ENCODE measurements at places on chromosomes 2 and 18.

GRCh38 chr2:13779996-13780395 is 852.5 kb upstream of the LRATD1 start:
- no peak for DNase-seq

DNA sequence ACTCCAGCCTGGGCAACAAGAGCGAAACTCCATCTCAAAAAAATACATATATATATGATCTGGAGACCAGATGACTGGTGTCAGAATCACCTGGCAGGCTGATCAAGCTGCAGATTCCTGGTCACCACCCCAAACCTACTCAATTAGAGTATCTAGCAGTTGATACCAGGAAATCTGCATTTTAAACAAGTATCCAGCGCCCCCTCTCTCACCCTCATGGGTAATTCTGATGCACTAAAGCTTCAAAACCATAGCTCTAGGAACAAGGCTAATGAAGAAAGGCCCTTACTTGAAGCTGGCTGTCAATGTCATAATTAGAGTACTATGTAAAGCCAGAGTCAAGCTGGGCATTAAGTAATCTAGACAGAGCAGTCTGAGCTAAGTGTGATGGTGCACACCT is 25.0 kb upstream of the PCBP1 start:
- DNase-seq = no peak

DNA sequence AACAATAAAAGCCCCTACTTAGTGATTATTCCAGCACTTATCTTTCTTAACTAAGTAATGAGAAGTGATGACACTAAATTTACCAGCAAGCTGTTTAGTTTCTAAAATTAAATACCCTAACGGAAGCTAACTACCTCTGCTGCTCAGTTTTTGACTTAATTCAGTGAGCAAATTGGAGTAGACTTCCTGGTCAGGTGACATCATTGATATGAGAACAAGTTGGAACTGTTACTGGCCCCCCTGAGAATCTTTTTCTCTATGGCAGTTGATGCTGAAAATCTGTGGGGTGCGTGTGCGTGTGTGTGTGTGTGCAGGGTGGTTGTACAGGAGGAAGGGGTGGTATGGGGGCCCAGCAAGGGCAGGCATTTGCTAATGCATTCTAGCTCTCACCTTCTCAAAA is 35.5 kb upstream of the BMP10 start:
- DNase-seq = no peak

GRCh38 chr18:46754661-46755292 is 2.1 kb downstream of the ST8SIA5 start:
- no peak for DNase-seq
